Stimulated activated CD4-positive, alpha-beta T cell treated with anti-CD3 and anti-CD28 coated beads, Interleukin-12 subunit alpha, Interleukin-12 subunit beta, amount 100 ng/mL, for 4 hours (primary cell): ENCODE measurements at places on chromosomes 4 and X.

- DNase-seq: no peak
These were observed 207.3 kb upstream of the CENPE start for GRCh38 chr4:103405415-103405814.

DNA sequence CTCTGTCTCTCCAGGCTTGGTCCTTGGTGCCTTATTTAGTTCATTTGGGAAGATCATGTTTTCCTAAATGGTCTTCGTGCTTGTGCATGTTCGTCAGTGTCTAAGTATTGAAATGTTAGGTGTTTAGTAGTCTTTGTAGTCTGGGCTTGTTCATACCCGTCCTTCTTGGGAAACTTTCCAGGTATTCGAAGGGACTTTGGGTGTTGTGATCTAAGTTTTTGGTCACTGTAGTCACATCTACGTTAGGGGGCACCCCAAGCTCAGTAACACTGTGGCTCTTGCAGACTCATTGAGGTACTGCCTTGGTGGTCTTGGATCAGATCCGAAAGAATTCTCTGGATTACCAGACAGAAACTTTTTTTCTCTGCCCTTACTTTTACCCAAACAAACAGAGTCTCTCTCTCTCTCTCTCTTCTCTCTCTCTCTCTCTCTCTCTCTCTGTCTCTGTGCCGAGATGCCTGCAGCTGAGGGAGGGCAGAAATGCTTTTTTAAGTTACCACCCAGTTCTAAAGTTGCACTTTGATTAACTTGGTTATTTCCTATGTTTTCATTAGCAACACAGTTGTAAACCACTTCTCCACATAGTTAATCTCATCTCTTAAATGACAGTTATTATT lies 67.6 kb upstream of the SLC7A3 start:
- DNase-seq: no peak

DNA sequence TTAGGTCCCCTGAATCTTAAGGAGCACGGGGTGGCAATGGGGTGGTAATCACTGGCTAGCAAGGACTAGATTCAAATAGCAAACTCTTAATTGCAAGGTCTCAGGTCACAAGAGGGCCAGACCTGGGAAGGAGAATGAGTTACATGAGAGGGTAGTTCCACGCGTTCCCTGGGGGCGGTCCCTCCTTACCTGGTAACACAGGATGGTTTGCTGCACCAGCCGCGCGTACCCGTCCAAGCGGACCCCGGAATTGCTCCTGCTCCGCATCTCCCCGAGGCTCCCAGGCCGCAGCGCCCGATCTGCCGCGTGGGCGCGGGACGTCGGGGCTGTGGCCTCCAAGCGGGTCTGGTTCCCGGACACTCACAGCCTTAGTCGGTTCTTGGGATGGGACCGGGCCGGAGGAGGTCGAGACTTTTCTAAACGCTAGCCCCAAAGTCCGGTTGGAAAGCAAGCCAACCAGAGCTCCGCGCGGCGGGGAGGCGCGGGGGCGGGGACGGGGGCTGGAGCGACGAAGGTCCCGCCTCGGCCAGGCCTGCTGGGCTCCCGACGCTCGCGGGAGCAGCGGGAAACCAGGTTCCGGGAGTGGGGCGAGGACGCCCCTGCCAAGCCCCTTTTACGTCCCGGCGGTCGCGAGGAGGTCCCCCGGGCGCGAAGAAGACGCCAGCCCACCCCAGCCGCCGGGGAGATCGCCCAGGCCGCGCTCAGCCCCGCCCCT lies at the start of gene PHKA2:
Gene PHKA2 (minus strand): TSS at position 449 of the 715 bp plus-strand sequence. CDS start 182 bp downstream, at position 267.
- peak; percentile 33 for DNase-seq

- DNase-seq: no peak
These were observed 106.2 kb downstream of the LNX1 start for GRCh38 chr4:53484911-53485657.

DNA sequence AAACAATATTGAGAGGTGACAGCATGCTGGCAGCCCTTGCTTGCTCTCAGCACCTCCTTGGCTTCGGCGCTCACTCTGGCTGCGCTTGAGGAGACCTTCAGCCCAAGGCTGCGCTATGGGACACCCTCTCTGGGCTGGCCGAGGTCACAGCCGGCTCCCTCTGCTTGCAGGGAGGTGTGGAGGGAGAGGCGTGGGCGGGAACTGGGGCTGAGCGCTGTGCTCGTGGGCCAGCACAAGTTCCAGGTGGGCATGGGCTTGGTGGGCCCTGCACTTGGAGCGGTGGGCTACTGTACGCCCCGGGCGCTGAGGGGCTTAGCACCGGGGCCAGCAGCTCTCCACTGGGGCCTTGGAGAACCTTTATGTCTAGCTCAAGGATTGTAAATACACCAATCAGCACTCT lies 1613.8 kb upstream of the IGFBP7 start:
- DNase-seq: no peak

GRCh38 chr4:173508386-173509035 lies 21.5 kb downstream of the HAND2 start:
- DNase-seq: no peak
